ENCODE measurements at places on chromosomes 13 and 19. TPM values are rescaled to one million over a fixed set of nuclear protein-coding genes. Genes with fewer than 3 reads are reported as not detected.

DNA sequence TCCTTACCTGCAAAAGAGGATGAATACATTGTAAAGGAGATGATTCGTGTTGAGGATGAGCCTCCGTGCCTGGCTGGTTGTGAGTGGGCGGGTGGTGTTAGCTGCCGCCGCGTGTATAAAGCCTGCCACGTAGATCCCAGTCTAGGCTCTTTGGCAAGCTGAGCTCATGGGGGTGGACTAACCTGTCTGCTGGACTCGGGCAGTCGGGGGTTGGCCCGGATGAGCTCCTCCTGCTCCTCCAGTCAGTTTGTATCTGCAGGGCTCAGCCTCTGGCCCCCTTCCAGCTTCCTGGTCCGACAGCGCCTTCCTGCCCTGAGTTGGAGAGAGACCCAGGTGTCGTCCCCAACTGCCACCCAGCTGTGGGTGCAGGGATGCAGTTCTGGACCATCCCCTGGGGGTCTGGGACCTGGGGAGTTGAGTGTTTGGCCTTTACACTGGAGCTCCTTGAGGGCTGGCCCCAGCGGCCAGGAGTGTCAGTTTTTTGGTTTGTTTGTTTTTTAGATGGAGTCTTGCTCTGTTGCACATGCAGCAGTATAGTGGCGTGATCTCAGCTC is 20.9 kb downstream of the TECR start:
- DNase-seq = no peak

DNA sequence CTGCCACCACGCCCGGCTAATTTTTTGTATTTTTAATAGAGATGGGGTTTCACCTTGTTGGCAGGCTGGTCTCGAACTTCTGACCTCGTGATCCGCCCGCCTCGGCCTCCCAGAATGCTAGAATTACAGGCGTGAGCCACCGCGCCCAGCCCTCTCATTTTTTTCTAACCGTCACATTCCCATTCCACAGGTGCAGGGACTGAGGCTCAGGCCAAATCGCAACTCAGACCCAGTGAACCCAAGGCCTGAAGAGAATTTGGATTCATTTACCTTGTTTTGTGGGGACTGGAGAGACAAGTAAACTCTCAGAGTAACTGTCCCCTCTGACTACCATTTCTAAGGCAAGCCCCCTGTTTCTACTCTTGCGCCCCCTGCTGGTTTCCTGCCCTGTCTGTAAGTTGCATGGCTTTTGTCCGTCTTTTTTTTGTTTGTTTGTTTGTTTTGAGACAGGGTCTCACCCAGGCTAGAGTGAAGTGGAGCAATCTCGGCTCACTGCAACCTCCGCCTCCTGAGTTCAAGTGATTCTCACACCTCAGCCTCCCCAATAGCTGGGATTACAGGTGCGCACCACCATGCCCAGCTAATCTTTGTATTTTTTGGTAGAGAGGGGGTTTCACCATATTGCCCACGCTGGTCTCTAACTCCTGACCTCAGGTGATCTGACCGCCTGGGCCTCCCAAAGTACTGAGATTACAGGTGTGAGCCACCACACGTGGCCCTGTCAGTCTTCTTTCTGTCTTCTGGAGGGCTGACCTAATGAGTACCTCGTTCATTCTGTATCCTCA is 2.3 kb upstream of the STRN4 start:
- DNase-seq = no peak

DNA sequence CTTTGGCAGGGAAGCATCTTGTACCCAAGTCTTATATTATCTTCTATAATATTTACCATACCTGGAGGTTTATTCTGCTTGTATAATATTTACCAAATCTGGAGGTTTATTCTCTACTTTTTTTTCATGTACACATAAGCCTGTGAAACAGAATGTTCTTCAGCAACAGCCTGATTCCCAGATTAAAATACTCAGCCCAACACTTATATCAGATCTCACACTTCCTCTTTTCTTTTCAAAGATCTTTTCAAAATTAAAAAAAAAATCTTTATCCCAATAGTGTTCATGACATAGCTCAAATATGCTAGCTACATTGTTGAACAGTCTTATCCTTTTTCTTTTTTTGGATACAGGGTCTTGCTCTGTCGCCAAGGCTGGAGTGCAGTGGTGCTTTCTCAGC is 300.7 kb downstream of the LMO7 start:
- no peak for DNase-seq

DNA sequence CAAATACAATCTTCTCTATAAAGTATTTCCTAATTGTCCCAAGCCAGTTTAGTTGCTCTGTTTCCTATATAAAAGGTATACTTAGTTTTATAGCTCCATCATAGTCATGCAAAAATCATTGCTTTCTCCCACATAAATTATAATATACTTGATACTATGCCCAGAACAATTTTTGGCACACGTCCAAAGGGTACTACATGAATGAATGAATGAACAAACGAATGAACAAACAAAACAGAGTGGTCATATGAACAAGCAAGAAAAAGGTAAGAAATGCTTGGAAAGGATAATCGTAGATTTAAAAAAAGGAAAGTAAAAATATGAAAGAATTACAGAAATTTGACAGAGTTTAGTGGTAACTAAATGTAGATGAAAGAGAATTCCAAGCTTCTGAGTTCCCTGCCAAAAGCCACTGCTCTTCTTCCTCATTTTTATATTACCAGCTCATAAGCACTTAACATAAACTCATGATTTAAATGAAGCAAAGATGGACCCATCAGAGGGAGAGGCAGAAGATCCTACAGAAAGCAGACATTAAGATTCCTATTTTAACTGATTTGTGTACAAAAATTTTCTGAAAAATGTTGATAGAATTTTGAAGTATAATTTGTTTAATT is 123.2 kb downstream of the ENOX1 start:
- DNase-seq = no peak

- DNase-seq = peak; percentile 96
Observed at GRCh38 chr19:46542428-46543230, 47.0 kb upstream of the PNMA8B start.

DNA sequence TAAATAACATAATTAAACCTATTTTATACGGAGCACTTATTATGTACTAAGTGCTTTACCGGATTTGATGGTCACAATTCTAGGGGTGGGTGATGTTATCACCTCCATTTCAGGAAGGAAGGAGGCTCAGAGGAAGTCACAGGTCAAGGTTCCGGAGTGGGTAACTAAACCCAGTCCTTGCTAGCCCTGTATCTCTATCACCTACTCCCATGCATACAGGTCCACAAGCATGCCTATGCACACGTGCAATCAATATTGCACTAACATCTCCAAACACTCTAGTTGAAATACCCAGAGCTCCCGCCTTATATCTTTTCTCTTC is 17.8 kb upstream of the FOSB start:
- DNase-seq = no peak

Gene ETV2
- 2.3 TPM for total RNA-seq

Measured in sigmoid colon (tissue), 7 donors.